ENCODE measurements at places on chromosomes 13 and 19.
A peak's percentile ranks its signal among the peaks of the same experiment; 100 is the strongest.

- DNase-seq: no peak
Measured at GRCh38 chr13:102935896-102936321, 90.1 kb downstream of the ERCC5 start.

GRCh38 chr13:44439452-44440024, 65.9 kb downstream of the SERP2 start:
- DNase-seq: no peak

- DNase-seq: no peak
Measured at GRCh38 chr19:39582442-39582841, 19.9 kb upstream of the LGALS13 start.

DNA sequence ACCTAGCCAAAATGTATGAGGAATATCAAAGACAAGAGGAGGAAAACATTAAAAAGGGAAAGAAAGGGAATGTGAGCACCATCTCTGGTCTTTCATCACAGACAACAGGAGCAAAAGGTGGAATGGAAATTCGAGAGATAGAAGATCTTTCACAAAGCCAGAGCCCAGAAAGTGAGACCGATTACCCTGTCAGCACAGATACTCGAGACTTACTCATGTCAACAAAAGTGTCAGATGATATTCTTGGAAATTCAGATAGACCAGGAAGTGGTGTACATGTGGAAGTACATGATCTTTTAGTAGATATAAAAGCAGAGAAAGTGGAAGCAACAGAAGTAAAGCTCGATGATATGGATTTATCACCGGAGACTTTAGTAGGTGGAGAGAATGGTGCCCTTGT, 217.0 kb downstream of the NBEA start:
- no peak for DNase-seq

DNA sequence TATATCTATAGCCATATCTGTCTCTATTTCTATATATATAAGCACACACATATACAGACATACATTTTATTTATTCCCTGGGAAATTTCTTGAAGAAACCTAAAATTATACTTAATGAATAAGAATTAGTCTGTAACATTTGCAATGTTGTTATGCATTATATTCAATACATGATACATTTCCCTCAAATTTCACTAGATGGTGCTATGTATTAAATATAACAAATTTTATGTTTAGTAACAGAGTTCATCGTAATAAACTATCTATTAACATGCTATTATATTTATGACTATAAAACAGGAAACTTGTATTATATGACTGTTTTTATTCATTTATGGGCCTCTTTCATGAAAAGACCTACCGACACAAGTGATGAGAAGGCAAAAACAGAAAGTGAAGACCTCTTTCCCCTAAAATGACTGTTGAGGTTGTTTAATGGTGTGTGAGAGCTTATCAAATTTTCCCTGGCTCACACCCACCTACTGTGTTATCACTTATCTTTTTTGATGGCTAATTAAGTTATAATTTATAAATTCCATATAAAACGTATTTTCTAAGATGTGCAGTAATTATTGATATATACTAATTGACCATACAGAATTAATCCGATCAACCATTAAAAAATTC, 881.9 kb downstream of the SLITRK6 start:
- DNase-seq: peak; percentile 18
